ENCODE measurements at places on chromosomes 3 and 15.

- no peak for DNase-seq
Observed at GRCh38 chr3:151133917-151134450, 48.5 kb downstream of the MED12L start.

- DNase-seq, result no peak
Observed at GRCh38 chr3:123997543-123997942, 5.6 kb upstream of the ROPN1 start.

DNA sequence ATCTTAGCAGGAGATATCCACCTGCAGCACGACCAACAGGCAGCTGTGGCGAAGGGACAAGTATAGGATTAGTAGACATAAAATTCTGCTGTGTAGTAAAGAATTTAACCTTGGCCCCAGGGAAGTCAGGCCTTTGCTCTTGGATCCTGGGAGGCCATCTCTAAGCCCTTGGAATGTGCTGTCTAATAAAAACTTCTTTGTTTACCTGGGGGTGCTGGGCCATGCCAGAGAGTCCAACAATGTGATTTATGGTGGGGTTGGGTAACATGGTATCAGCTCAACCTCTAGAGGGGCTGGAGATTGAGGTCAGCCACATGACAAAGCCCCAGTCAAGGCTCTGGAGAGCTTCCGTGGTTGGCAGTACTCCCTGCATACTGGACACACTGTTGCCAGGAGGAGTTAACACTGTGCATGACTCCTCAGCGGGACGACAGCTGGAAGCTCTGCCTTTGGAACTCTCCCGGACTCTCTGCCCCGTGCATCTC lies 52.4 kb downstream of the HEG1 start:
- no peak for DNase-seq

DNA sequence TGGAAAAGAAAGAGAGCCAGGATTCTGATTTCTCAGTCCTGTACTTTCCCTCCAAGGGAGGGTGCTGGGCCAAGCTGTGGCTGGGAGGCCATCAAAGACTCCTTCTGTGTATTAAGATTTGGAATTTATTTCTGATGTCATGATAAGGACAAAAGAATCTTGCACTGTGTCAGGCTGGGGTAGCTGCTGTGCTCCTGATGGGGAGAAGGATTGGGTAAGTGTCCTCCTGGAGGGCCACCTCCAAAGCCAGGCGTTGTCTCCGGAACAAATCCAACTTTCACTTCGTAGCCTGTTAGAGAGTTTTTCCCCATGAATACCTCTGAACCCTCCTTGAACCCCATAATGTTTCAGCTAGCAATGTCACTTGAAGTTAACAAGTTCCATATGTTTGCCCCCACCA lies 29.9 kb downstream of the CLDN11 start:
- DNase-seq, result no peak

DNA sequence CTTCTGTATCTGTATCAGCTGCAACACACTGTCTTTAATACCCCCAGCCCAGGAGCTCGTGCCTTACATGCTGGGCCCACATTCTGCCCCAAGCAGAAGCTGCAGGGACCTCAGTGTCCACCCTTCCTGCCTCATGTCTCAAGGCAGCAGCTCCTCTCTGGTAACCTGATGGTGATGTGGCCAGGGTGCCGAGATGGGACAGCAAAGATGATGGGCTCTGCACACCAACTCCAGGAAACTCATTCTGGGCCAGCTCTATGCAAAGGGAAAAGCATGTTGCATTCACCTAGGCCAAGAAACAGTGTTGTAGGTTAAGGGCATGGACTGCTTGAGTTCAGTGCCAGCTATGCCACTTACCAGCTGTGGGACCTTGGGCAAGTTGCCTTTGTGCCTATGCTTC lies 79.5 kb upstream of the PRR23C start:
- DNase-seq, result no peak

GRCh38 chr3:59072681-59073080 lies 22.9 kb upstream of the CFAP20DC start:
- no peak for DNase-seq

DNA sequence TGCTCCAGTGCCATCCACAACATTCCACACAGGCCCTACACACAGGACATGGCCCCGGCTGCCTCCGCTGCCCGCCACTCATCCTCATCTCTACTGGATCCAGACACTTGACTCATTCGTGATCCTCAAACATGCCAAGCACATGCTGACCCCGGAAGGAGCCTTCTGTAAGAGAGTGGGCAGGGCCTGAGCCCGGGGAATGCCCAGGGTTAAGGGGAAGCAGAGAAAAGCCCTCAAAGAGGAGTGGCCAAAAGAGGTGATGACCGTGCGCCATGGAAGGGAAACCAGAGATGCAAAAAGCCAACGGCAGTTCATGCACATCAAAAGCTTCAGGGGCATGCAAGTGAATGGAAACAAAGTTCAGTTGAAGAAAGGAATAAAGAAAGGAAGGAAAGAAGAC lies 46.1 kb downstream of the RFTN1 start:
- DNase-seq, result peak; percentile 45

- no peak for DNase-seq
Observed at GRCh38 chr15:90405055-90405607, 17.1 kb downstream of the IQGAP1 start.

DNA sequence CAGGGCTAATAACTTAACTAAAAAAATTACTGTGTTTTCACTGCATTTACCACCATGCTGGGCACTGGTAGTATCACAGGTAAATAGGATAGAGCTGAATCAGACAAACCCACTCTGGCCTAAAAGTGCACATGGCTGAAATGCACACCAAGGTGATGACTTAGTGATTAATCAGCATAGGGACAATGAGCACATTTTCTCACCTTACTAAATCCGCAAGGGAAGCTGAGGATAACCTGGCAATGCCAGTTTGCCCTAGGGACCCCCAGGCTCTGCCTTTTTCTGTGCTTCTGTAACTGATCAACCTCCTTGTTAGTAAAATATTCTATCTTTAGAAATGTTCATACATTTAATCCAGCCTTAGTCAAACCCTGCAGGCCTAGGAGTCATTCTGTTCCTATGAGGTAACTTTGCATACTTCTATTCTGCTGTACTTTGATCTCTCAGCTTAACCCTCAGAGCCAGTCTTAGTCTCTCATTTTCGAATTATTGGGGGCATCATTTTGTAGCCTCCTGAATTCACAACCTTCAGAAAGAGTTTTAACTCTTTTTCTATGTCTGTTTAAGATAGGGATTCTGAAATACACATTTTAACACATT lies 562.9 kb upstream of the KCNMB2 start:
- DNase-seq, result no peak

- peak; percentile 71 for DNase-seq
Observed at GRCh38 chr3:9769426-9770275, at the start of gene CAMK1. Gene CAMK1 (minus strand): TSS chr3:9769947. CDS start chr3:9767749, 2,198 bp downstream.

- DNase-seq, result no peak
Observed at GRCh38 chr3:174477491-174477890, 381.6 kb upstream of the NAALADL2 start.

GRCh38 chr3:168540726-168541125 lies 445.0 kb upstream of the GOLIM4 start:
- no peak for DNase-seq

DNA sequence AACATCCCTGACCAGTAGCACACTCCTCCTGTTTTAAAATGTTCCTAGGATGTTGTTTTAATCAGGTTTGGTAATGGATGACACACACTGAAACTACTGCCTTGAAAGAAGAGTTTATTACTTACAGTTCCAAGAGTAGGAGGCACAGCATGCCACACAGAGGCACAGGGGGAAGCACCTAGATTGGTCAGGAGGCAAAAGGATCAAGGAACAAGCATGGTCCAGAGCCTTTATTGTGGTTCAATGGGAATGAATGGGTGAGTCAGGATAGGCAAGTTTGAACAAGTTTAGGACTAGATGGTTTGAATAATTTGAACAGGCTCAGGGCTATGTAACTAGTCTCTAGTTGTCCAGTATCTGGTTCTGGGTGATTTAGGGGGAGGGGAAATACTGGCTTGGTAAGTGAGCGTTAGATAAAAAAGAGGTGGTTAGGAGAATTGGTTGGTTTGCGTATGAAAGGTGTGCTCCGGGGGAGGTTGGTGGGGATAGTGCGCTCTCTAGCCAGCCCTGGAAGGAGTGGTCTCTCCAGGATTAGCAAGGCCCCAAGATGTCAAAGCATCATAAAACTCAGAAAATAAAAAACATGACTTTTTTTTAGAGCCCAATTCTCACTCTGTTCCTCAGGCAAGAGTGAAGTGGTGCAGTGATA lies 35.1 kb downstream of the TMOD3 start:
- DNase-seq, result no peak

DNA sequence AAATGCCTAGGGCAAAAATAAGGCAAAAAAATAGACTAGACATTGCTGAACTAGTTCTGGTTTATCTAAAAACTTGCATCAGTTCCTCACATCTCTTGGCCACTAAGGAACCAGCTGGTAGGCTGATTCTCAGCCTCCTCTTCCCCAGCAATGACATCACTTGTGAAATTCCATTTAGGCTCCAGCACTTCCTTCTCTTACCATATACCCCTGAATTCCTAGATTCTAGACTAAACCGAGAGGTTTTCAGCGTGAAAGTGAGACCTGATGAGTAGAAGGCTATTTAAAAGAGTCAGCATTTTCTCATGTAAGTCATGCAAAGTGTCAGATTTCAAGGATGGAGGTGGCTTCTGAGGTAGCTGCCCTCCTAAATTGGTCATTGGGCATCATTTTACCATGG lies 247.1 kb upstream of the CDIN1 start:
- no peak for DNase-seq

DNA sequence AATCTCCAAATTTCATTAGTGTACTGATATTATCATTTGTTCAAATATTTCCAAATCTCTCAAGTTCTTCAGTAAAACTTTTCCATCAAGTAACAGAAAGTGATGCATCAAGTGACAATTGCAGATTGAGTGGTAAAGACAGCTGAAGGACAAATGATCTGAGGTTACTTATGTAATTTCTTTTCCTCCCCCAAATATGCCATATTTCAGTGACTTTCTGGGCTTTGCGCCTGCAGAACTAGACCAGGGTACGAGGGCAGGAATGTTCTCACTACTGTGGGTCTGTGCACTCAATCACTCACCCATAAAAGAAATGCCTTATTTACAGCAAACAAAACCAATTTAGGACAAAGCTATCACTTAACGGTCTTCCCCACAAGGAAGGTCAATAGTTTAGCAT lies 4.7 kb downstream of the SUCLG2 start:
- DNase-seq, result no peak

GRCh38 chr15:63020759-63021430 lies 21.7 kb upstream of the TPM1 start:
- no peak for DNase-seq

GRCh38 chr3:43638594-43639447 lies 17.0 kb upstream of the ANO10 start:
- DNase-seq, result peak; percentile 51

DNA sequence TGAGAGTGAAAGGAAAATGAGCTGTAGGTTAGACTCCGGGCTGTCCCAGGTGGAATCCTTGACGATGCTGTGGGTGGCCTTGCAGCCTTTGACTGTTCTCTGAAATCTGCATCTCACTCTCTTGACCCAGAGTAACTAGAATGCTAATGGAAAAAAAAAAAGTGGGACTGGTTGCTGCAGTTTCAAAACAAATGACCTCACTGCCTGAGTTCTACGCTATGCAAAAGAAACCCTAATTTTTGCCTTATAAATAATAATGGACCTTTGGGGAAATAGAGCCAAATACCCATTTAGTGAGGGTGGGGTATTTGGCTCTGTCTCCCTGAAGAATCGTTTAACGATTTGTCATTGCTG lies 309.7 kb upstream of the C2CD4B start:
- no peak for DNase-seq

- peak; percentile 32 for DNase-seq
Observed at GRCh38 chr3:155323063-155323666, 29.7 kb upstream of the STRIT1 start.

DNA sequence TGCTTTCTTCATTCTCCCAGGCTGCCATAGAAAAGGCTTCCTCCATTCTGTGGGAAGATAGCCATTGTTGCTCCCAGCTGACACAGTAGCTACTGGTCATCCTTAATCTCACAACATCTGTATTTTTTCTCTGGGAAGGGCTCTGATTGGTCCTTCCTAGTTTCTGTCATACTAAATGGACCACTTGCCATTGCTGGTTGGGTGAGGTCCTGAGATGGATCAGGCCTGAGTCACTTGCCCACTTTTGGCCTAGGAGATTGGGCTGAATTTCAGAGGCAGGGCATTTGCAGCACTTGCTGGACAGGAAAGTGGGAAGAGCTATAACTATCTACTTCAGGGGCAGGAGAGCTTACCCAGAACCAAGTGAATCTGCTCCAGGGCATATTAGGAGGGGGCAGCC lies 106.5 kb upstream of the PROK2 start:
- no peak for DNase-seq

DNA sequence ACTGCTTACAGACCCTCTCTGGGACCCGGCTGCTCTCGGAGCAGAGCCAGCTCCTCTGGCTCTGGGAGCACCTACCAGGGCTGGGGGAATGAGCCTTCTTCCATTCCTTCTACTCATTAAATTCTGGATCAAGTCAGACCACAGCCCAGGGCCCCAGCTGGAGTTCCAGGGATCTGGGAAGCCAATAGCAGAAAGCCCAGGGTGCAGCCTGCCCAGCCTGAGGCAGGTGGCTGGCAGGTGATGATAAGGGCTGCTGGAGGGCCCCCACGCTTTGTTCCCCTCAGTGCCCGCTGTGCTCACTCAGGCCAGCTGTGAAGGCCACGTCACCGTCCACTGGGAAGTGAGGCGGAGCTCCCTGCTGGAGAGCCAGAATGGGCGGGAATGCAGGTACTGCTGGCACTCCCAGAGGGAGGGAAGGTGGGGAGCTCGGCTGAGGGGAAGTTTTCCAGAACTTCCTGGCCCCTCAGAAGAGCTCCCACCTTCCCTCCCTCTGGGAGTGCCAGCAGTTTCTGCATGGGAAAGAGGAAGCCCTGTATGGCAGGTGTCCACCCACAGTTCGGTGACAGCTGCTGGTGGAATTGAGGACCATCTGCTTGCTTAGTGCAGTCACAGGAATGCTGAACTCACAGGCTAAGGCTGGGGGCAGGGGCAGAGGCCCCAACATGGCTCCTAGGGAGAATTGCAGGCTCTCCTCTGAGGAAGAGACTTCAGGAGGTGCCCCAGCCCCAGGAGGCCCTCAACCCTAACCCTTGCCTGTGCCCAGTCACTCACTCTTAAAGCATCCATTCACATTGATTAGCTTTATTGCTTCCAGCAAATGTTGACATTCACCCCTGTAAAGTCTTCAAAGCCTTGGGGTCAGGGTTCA lies 12.6 kb upstream of the RTP3 start:
- DNase-seq, result no peak

GRCh38 chr15:92653836-92654539 lies 1.6 kb downstream of the FAM174B start:
- no peak for DNase-seq

- DNase-seq, result no peak
Observed at GRCh38 chr3:72439321-72440183, 408.7 kb downstream of the SHQ1 start.

DNA sequence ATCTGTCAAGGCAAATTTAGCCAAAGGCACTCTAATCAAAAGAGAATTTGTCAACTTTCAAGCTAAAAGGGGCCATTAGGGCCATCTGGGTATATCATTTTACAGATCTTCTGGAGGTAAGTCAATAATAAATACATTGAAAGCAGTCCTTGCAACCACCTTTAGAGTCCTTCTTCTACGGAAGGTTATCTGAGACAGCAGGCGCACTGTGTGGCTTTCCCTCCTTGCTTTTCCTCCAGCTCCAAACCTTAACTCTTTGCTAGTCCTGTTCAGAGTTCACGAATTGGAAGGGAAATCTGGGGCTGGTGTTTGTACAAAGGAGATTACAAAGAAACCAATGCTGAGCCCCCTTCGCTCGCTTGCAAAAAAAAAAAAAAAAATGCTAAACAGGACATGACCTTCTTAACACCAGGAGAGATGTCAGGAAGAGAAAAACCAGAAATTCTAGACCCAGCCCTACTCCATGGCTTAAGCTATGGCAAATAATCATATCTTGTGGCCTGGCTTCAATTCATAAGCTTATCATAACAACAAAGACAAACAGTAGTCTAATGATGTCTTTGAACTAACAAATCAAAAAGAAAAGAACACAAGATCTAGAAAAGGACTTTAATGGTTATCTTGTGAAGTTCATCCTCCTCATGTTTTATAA lies 215.7 kb downstream of the STT3B start:
- no peak for DNase-seq
